IMR-90 (cell line): ENCODE measurements at places on chromosomes 12 and 14.

GRCh38 chr12:131943876-131944275 is 5.9 kb upstream of the EP400 start:
- DNase-seq, result no peak

GRCh38 chr12:88310666-88311065 is 168.6 kb downstream of the TMTC3 start:
- DNase-seq, result no peak

- no peak for DNase-seq
Observed at GRCh38 chr14:87186737-87187136, 806.2 kb downstream of the GALC start.

DNA sequence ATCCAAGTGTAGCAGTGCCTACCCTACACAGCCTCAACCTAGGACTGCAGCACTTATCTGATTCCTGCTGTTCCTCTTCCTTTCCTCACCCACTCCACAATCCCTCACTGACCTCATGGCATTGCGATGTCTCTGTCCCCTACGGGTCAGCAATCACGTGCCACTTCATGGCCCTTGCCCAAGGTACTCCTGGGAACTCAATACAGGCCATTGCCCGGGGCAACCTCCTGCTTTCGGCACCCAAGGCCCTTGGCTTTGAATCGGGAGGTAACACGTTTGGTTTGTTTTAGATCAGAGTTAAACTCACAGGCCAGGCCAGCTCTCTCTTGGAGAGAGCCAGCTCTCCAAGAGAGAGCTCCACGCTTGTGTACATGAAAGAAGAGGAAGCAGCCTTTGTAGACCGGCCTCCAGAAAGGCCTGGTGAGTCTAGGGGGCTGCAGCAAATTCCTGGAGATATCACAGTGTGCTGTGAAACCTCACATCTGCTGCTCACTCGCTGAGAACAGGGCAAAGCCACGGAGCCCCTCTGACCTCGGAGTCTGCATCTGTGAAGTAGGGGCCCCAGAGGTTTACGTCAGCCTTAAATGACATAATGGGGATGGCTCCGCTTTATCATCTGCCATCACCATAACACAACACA is 12.2 kb downstream of the CLMN start:
- no peak for DNase-seq

GRCh38 chr12:40219760-40220159 is 5.0 kb upstream of the LRRK2 start:
- DNase-seq, result no peak

DNA sequence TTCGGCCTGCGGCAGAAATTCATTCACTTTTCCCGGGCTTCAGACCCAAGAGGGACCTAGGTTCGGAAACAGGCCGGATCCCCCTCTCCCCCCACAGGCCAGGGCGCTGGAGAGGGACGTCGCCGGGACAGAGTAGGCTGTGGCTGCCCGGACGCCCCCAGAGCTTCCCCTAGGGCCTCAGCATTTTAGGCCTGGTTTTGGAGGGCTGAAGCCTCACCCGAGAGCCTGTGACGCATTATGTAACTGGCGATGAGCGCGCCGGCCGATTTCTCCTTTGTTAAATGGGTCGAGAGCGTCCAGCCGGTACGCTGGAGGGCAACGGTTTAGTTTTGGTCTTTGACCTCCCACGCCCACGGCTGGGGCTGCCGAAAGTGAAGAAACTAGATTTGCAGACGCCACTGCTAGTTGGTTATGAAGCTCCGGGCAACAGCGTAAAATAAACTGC is 657 bp downstream of the PEBP1 start:
- DNase-seq, result peak; percentile 36

DNA sequence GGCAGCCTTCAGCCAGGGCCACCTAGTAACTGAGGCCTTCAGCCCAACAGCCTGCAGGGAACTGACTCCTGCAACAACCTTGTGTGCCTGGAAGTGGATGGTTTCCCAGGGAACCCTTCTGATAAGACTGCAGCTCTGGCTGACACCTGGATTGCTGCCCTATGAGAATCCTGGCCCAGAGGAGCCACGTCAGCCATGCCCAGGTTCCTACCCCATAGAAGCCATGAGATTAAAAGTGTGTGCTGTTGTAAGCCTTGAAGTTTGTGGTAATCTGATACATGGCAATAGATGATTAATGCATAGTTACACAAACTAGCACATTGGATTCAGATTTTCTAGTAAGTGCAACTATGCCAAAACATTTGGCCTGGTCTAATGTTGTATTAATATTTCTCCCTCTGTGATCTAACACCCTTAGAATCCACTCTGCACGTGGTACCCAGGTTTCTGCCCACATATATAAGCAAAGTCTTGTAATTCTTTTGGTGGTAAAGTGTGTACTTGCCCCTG is 64.8 kb upstream of the BEGAIN start:
- peak; percentile 66 for DNase-seq

DNA sequence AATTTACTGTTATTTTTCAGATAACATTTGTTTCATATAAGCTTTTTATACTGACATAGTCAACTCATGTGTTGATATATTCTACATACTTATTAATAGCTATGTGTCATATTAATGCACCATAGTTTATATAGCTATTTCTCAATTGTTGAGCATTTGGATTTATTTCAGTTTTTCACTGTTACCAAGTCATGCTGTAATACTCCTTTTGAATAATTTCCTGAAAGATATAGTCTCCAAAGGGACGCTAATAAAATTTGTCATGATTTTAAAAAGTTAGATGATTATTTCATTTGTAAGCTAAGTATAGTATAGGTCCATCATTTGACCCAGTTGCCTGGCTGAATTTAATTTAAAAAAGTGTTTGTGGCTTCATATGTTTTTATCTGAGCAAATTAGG is 47.8 kb downstream of the ATL1 start:
- no peak for DNase-seq

DNA sequence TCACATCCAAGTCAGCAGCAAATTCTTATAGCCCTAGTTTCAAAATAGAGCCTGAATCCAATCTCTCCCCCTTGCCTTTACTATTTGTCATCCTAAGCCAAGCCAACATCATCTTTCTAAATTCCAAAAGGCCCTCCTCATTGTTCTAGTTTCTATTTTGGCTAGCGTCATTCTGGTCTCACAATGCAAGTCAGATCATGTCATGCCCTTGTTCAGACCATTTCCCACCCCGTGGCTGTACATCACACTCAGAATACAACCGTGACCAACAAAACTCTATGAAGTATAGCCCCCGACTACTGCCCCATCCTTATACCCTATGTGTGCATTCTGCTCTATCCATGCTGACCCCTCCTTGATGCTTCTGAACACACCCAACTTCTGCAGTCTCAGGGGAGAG is 12.3 kb upstream of the GNG2 start:
- DNase-seq, result no peak

- DNase-seq, result no peak
Observed at GRCh38 chr12:14605401-14605989, 37.8 kb upstream of the PLBD1 start.

- no peak for DNase-seq
Observed at GRCh38 chr14:32226056-32226455, 23.0 kb upstream of the RNU6-8 start.

DNA sequence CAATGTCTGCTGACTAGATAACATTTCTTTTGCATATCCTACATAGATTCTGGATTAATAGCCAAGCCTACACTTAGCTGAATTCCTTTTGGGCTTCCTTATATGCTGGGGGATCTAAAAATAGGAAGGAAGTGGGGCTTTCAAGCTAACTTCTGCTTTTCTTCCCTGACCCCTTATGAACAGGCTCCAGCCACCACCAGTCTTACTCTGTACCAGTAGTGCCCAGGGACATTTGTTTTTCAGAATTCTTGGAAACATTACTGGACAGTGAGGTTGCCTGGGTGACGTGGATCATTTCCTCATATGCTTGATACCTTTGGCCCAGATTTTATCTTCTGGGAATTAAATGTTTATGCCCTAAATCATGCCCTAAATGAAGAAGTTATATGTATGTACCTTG is 55.9 kb upstream of the SRRM4 start:
- DNase-seq, result no peak

GRCh38 chr14:82855912-82856391 is 1322.3 kb upstream of the SEL1L start:
- peak; percentile 60 for DNase-seq

DNA sequence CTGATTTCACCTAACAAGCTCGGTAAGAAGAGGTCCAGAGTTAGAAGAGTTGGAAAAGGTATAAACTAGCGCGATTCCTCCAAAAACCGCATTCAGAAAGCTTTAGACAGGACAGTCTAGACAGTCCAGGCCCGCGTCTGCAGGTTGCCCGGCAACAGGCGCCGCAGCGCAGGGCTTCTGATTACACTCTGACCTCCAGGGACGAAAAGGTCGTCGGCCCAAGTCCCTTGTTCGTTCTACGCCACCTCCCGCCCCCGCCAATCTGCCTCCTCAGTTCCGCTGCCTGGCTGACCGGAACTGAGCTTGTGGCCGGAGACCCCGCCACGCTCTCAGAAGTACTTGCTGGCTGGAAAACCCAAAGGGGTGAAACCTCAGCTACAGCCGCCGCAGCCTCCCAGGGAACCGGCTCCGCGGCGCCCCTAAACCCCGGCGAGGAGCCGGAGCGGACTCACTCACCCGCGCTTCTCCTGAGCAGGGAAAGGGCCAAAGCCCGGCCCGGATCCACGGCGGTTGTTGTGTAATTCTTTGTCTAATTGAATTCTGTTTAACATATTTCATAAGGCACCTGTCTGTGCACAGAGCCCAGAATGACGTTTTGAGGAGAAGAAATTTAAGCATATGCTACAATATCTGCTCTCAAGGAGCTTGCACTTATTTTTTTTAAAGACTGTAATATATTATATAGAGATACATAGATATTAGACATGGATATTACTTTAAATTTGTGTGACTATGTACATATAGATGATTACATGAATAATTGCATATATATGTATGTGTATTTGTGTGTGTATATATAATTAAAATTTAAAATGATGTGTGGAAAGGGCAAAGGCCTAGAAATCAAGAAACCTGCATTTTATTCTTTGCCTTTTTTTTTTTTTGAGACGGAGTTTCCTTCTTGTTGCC is at the start of gene CAPS2:
Gene CAPS2, minus strand, starts transcription at position 407 of the 909 bp plus-strand sequence. CDS start 3,826 bp downstream, outside the sequence.
- peak; percentile 84 for DNase-seq

- DNase-seq, result no peak
Observed at GRCh38 chr14:22885975-22886374, 3.0 kb downstream of the REM2 start.

GRCh38 chr12:85782711-85783110 is 53.5 kb downstream of the RASSF9 start:
- DNase-seq, result no peak

GRCh38 chr12:88242571-88242925 is 100.4 kb downstream of the TMTC3 start:
- peak; percentile 60 for DNase-seq

DNA sequence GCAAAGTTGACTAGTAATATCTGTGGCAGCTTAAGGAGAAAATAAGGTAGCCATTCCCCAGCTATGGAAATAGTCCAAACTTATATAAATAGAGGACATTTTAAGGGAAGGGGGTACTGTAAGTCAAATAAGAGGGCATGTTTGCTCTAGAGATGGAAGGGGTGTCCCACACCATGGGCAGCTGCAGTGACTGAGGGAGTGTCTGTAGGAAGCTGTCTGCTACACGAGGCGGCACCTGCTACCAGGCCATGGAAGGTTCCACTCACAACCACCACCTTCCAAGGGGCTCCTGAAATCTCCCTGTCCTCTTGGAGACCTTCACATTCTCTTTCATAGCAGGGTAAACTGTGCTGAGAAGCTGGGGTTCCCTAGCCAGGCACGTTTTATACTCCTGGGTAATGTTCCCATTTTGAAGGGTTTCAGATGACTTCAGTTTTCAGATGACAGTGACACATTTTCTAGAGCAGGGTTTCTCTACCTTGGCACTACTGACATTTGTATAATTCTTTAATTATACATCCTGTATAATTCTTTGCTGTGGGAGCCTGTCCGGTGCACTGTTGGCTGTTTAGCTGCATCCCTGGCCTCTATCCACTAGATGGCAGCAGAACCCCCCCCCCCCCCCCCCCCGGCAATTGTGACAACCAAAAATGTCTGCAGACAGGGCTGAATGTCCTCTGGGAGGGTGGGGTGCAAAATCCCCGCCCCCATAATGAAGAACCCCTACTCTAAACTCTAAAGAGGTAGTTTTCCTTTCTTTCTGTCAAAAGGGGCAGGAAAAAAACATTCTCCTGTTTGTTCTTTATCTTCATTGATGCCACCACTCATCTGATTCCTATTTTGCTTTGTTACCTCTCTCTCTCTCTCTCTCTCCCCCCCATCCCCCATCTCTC is 11.6 kb upstream of the SMCO2 start:
- DNase-seq, result no peak

DNA sequence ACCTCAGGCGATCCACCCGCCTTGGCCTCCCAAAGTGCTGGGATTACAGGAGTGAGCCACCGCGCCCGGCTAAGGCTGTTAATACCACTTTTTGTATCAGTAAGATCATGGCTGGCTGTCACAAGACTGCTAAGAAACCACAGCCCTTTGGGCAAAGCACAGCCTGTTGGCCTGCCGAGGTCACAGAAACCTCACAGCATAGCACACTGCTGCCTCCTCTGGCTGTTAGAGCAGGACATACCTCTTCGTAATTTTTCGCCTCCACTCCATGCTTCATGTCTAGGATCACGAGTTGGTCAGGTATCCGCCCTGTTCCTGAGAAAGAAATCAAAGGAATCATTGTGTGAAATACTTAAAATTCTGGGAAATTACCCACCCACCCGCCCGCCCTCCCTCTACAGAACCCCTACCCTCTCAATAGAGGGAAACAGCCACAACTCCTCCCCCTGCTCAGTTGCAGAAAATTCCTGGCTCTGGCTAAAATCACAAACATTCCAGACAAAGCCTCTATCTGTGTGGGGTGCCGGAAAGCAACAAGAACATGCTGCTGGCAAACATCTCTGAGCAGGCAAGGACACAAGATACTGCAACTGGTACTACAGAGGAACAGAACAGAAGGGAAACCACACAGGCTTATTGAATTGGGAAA is 20.7 kb upstream of the NEK9 start:
- peak; percentile 72 for DNase-seq

DNA sequence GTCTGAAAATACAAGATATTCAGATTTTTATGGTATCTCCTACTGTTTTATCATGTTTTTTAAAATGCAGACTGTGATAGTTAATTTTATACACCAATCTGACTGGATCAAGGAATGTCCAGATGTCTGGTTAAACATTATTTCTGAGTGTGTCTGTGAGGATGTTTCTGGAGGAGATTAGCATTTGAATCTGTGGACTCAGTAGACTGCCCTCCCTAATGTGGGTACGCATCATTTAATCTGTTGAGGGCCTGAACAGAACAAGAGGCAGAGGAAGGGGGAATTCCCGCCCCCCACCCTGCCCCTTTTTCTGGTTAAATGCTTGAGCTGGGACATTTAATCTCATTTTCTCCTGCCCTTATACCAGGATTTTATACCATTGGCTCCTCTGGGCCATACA is 72.1 kb downstream of the AVPR1A start:
- DNase-seq, result no peak
